Transverse colon (tissue), 4 donors: ENCODE measurements at places on chromosomes 3 and 15. TPM values are rescaled to one million over a fixed set of nuclear protein-coding genes. Genes with fewer than 3 reads are reported as not detected.

ALG1L2 gene
- not detected for total RNA-seq

- no peak for DNase-seq
Measured at GRCh38 chr15:22229990-22230819, 149.9 kb downstream of the OR4M2 start.

DNA sequence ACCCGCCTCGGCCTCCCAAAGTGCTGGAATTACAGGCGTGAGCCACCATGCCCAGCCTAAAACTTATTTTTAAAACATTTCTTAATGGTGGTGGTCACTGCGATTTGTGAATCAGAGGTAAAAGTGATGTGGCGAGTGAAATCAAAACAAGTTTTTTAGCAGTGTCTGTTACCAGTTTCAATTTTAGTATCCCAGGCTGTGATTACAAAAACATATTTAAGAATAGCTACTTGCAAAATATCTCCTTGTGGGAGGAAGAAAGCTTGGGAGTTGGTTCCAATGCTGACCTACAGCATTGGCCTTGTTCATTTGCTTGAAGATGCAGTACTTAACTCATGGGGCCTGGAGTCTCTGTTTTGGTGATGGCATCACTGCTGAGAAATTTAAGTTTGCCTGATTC, 4.5 kb downstream of the RAB7A start:
- DNase-seq = no peak

GRCh38 chr3:195268576-195269309, 2.2 kb downstream of the XXYLT1 start:
- DNase-seq = no peak

GRCh38 chr3:156397534-156397933, 157.4 kb downstream of the SSR3 start:
- DNase-seq = no peak

DNA sequence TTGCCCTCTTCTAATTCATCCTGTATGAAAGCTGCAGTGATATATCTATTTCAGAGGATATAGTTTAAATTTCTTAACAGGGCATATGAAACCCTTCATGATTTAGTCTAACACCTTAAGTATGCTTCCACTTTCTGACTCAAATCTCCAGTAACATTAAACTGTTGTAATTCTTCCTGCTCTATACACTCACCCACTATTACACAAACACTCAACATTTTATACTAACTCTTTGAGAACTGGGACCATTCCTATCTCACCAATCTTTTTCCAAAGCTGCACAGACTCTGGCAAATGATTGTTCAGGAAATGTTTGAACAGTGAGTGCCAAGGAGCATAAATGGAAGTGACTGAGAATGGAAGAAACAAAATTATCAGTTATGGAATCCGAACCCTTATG, 560.4 kb upstream of the DPPA4 start:
- DNase-seq = no peak

DNA sequence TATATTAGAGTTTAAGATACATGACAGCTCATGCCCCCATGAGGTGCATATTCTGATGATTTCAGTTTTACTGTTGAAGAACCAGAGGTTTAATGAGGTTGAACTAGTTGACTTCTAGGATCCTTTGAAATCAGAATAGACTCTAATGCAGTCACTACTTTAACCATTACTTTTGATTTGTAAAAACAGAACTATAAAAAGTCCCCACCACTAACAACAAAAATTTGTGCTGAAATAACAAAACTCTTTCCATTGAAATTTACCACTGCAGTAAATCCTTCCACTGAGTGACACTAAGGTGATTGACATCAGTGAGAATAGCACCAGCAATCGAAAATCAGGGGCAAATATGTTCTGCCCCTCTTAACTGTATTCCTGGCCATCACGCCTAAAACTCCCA, 214.1 kb downstream of the SHQ1 start:
- no peak for DNase-seq

- DNase-seq = no peak
Measured at GRCh38 chr3:44509393-44509921, 32.0 kb upstream of the ZNF445 start.

RCCD1 gene
- total RNA-seq = 13.1 TPM

DNA sequence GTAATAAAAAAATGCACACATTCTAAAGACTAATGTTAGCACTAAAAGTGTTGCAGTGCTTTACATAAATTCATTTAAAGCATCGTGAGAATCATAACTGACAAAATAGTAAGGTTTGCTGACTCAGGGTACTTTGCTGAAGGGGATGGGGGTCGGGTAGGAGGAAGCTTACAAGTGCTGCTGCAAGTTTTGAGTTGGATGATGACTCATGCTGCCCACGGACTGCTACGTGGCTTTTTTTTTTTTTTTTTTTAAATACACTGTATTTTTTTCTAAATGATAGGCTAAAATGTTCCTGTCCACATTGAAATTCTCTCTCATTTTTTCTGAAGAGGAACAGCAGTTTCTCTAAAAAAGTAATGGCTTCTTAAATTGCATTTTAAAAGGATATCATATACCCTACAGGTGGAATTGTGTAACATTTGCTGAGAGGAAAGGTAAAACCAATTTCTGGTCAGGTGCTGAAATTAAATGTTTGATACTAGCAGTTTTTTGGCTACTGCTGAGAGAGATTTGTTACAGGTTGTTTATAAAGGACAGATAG, 2.2 kb downstream of the MAPK6 start:
- DNase-seq = peak; percentile 47

- no peak for DNase-seq
Measured at GRCh38 chr3:57746156-57747010, 9.7 kb upstream of the SLMAP start.

- no peak for DNase-seq
Measured at GRCh38 chr3:170476291-170476690, 57.6 kb downstream of the CLDN11 start.

PLSCR1 gene
- 112 TPM for total RNA-seq

CA12 gene
- 294 TPM for total RNA-seq

IL16 gene
- total RNA-seq = 5.2 TPM

RETNLB gene
- total RNA-seq = 3.3 TPM

DNA sequence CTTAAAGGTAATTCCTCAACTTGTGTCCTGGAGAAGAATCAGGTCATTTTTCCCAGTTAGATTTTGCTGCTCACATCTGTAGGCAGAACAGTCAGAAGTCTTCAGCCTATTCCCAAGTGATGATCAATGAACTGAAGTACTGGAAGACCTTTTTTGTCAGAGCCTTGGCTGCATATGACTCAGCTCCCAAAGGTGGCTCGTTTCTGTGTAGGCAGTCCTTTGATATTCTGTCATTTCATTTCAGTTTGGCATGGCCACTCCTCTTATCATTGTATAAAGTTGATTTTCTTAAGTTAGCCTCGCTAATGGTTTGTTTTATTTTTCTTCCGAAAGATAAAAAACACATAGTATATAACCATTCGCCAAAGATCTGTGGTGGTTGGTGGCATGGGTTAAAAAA, 90.7 kb downstream of the KLHL25 start:
- DNase-seq = no peak

DNA sequence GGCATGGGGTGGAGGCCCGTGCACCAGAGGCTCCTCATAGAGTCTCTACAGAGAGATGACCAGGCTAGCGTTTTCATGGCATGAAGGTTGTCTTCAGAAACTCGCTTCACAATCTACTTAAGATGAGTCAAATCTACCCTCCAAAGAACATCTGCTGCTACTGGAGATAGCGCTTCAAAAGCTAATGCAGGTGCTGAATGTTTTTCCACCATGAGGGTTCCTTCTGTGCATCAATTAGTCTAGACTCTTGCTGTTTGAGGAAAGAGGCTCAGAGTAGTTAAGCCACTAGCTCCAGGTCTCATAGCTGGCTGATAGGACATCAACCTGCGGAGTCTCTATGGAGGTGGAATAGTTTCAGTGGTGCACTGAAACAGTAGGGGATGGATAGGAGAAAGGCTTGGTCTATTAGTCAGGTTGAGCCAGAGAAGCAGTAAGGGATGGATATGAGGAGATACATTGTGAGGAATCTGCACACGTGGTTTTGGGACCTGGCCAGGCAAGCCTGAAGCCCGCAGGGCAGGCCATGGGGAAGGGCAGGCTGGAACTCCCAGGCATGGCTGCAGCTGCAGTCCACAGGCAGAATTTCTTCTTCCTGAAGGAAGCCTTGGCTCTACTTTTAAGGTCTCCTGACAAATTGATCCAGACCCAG, 117.5 kb downstream of the APBA2 start:
- DNase-seq = no peak

TRH gene
- total RNA-seq = not detected

DNA sequence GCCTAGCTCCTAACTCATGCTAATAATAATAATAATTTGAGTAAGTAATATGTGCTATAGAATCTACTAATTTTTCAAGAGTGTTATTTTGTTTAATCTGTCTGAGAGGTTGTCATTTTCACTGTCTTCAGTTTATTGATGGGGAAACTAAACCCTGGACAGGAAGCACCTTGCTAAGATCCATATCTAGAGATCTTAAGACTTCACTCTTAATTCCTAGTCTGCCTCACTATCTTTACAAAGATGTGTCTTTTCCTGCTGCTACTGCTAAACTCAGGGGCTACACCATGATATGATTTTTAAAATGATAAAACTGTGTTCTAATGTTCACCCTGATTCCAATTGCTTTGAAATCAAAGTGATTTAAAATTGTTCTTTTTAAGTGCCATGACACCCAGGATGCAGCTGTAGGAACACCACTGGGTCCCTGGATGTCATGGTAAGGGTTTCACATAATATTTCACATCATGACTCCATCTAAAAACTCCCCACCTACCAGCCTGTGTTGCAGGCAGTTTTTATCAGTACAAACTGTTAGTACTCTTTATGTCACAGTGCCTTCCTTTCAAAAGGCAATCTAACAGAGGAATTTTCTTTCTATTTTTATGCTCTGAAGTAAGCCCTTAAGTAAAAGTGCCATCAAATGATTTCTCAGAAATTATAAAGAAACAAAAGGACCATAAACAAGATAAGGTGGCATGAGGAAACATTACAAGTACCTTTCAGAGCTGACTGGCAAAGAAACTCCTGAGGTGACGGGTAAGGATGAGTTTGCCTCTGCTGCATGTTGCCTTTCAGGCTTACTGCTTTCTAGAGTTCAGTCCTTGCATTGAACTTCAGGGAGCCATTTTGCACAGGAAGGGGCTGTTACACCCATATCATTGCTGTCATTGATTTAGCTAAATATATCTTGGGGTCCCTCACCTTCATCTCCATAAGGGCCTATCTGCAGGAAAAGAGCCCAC, 160.1 kb upstream of the SATB1 start:
- no peak for DNase-seq

DNA sequence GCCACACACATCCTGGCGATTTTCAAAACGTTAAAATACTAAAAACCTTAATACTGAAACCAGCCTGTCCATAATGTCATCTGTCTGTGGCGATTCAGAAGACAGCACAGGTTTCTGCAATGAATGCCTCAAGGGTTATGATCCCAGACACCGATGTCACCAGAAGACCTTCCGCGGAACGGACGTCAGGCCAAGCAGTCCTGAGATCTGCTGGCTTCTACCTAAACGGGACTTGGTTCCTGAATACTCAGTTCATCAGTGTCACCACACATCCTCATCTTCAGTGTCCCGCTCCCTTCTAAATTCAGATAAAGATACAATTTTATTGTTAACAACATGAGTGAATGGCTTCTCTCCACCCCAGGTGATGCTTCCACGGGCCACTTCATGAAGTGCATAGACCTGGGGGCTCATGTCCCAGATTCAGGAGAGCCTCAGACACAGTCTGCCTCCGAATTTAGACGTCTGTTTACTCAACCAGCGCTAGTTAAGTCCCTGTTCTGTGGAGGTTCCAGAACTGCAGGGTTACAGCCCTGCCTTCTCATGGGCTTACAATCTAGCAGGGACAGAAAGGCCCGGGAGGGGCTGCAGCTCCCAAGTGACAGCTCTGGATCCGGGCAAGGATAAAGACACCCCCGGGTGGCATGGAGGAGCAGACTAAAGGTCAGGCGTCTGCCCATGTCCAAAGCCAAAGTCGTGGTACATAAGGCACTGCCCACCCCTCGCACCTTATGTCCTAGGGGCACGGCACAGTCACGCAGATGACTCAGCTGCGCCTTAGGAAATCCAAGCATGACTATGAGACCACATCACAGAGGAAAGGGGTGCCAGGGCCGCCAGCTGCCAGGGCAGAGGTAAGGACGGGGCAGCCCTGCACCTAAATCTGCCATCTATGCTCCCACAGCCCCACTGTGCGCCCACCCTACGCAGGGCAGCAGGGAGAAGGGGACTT, 75.9 kb downstream of the VGLL4 start:
- DNase-seq = no peak

RBSN gene
- total RNA-seq = 22.1 TPM

HTR3E gene
- 1.8 TPM for total RNA-seq

- no peak for DNase-seq
Measured at GRCh38 chr3:54549607-54550220, 378.1 kb downstream of the LRTM1 start.

DNA sequence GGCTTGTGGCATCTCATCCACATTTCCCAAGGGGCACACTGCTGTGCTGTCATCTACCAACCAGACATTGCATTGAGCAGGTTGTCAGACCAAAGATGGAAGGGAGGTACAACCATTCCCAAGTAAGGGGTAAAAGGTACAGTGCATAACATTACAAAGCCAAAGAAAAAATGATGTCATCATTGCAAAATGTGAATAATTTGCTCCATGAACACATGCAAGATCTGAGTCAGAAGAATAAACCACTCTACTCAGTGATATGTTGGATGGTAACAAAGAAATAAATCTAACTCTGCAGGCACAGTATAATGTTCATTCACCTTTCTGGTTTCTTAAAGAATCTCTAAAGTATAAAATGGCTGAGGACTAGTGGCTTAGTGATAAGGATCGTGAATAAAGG, 202.7 kb downstream of the MAGI1 start:
- no peak for DNase-seq

NKIRAS1 gene
- total RNA-seq = 13.8 TPM

GRCh38 chr3:89808680-89809197, 701.3 kb downstream of the EPHA3 start:
- no peak for DNase-seq

THSD4 gene
- 13.3 TPM for total RNA-seq

GRCh38 chr3:43629741-43630140, 7.9 kb upstream of the ANO10 start:
- no peak for DNase-seq

UPK1B gene
- not detected for total RNA-seq

CD96 gene
- total RNA-seq = 5.5 TPM

GRCh38 chr15:100918690-100919480, at the start of gene LRRK1:
TSS of gene LRRK1 (plus strand) at chr15:100919357. CDS start at chr15:100924633, 5,276 bp downstream.
- DNase-seq = peak; percentile 52

ECT2 gene
- total RNA-seq = 23.3 TPM

CD200R1 gene
- not detected for total RNA-seq

- DNase-seq = no peak
Measured at GRCh38 chr3:188058569-188059184, 95.3 kb upstream of the LPP start.

- DNase-seq = no peak
Measured at GRCh38 chr3:60890226-60890625, 361.0 kb downstream of the FHIT start.
